PC-9 (cell line): ENCODE measurements at places on chromosomes 3 and 15.

DNA sequence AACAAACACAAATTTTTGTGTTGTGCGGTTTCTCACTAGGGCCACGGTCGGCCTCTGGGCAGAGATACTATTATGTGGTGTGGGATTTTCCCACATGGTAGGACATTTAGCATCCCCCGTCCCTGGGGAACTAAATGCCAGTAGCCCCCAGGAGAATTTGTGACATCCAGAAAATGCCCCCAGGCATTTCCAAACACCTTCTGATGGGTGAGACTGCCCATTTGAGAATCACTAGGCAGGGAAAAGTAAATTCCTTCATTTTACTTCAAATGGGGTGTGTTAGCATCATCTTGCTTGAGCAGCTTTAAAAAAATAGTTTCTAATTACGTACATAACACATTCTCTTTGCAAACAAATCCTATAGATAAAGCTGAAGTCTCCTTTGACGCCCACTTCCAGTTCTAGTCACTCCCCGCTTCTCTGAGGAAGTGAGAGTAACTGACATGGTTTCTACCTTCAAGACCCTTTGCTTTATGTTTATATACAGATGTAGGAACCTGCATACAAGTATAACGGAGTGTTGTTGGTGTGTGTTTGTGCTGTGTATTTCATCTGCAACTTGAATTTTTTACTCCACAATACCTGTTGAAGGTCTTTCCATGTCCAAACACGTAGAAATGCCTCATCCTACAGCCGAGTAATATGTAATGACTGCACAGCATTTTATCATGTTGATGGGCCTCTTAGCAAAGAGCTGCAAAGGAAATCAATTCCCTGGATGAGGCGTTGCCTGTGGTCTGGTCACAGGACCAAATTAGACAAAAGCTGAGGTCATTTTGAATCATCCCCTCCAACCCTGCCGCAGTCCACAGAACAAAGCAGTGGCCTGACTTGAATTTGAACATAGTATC is 31.4 kb upstream of the ZBTB38 start:
- H3K27me3 ChIP-seq, result no peaks in the 10 kb centered on the region
- H3K27ac ChIP-seq, result no peak overlapping the region
- peak; percentile 16 for DNase-seq
- H3K36me3 ChIP-seq, result no peaks in the 10 kb centered on the region
- H3K4me1 ChIP-seq, result peaks cover 26% of the 10 kb centered on the region

- no peak for DNase-seq
- H3K36me3 ChIP-seq, result no peaks in the 10 kb centered on the region
Observed at GRCh38 chr15:49190586-49190985, 20.5 kb downstream of the GALK2 start.

DNA sequence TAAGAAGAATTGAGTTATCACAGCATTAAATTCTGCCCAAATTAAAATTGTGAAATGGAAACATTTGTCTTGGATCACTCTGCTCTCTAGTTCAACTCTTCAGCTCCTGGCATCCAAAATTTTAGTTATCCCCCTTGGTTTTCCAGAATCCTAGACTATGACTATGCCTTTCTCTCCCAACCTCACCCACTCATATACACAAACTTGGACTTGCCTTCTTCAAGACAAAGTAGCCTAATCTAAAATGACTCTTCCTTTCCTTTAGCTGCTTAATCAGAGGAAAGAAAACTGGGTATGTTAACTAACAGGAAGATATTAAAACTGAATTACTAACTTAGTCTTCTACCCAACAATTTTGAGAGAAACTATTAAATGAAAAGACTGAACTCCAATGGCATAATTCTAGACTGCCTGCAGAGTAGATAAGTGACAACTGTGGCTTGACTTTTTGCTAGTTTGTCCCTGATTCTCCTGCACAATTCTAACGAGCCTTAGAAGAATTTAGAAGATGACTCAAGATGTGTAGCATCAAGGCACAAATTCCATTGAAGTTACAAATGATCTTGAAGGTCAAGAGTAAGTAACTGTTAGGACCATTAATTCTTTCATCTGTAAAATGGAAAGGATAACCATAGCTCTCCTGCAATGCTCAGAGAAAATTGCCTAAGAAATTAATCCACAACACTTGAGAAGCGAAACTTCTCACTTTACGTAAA is 5.2 kb upstream of the GOLIM4 start:
- no peaks in the 10 kb centered on the region for H3K36me3 ChIP-seq
- peaks cover 8% of the 10 kb centered on the region for H3K4me1 ChIP-seq
- no peak overlapping the region for H3K4me3 ChIP-seq
- H3K27me3 ChIP-seq, result no peaks in the 10 kb centered on the region
- no peak for DNase-seq

DNA sequence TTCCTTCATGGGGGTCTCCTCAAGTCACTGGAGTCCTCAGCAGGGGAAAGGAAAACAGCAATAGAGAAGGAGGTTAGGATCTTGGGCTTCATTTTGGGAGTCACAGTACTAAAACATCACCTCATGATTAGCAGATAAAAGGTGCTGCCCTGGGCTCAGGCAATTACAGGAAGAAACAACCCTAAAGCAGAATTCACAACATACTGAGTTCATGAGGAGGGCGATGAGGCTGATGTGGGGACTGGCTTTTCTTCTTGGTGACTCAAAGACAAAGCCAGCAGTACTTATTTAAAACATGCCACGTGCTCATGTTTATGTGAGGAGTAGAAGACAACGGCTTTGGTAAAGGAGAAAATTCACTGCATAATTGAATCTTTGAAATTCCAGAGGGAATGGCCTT is 822.3 kb upstream of the CFAP20DC start:
- no peaks in the 10 kb centered on the region for H3K36me3 ChIP-seq
- DNase-seq, result no peak
- no peak overlapping the region for H3K27ac ChIP-seq
- no peaks in the 10 kb centered on the region for H3K27me3 ChIP-seq

DNA sequence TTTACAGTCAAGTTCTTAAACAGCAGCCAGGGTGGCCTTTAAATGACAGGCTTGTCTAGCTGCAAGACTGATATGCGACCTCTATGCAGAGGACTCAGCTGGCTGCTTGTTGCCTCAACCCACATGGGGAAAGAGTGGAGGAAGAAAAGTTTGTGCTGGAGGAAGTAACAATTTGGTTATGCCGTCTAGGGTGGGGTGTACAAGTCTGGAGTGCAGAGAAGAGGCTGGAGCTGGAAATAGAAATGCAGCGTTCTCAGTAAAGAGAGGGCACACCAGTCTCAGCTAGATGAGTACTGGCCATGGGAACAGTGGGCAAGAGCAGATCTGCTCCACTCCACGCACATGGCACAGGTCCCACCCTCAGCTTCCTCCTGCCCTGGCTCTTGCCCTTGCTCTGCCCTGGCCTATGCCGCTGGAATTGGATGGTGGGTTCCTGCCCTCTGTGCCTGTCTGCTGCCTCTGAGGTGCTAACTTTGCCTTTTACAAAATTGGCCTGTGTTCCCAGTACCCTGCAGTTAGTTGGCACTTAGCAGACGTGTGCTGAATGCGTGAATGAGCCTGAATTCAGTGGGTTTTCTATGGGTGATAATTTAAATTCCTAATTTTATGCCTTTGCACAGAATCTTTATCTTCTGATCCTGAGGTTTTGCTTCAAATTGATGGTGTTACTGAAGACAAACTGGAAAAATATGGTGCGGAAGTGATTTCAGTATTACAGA is 59.7 kb upstream of the FURIN start:
- DNase-seq, result no peak
- no peaks in the 10 kb centered on the region for H3K4me1 ChIP-seq
- H3K27ac ChIP-seq, result no peak overlapping the region
- H3K36me3 ChIP-seq, result 0 out of 2 replicates have a peak, but pooled peaks cover 5% of the 10 kb centered on the region

DNA sequence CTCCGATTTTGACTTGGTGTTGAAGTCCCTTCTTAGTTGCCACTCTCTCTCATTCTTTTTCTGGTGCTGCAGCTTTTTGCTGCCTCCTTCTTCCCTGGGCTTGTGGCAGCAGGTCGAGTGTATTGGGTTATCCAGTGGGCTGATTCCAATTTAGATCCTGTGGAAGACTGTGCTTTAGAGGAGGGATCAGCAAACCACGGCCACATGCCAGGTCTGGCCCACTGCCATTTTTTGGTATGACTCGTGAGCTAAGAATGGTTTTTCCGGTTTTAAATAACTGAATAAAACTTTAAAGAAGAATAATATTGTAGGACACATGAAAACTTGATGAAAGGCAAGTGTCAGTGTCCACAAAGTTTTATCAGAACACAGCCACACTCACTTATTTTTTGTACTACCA is 330.5 kb downstream of the ROBO2 start:
- peak; percentile 41 for DNase-seq
- H3K4me1 ChIP-seq, result no peaks in the 10 kb centered on the region
- H3K4me3 ChIP-seq, result no peak overlapping the region
- no peak overlapping the region for H3K27ac ChIP-seq
- no peaks in the 10 kb centered on the region for H3K27me3 ChIP-seq

DNA sequence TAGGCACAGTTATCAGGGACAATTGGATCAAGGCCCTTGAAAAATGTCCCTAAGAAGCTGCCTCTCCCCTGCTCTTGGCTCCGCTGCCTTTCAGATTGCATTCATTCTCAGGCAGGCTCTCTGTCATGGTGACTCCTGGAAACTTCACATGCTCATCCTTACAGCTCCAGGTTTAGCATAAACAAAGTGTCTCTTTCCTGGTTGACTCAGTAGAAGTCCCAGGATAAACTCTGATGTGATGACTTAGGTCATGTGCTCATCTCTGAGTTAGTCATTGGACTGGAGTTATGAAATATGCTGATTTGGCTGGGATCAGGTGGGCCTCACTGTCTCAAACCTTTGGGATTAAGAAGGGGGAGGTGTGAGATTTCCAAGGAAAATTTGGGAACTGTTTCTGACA is 243.8 kb downstream of the ZNF621 start:
- no peaks in the 10 kb centered on the region for H3K4me1 ChIP-seq
- DNase-seq, result no peak
- H3K27ac ChIP-seq, result no peak overlapping the region
- no peaks in the 10 kb centered on the region for H3K27me3 ChIP-seq
- H3K4me3 ChIP-seq, result no peak overlapping the region

GRCh38 chr15:70741677-70742293 is 21.6 kb downstream of the UACA start:
- peak overlapping the region; percentile 67 for H3K27ac ChIP-seq
- H3K36me3 ChIP-seq, result no peaks in the 10 kb centered on the region
- H3K4me1 ChIP-seq, result peaks cover 33% of the 10 kb centered on the region
- DNase-seq, result no peak
- H3K27me3 ChIP-seq, result no peaks in the 10 kb centered on the region

- H3K27me3 ChIP-seq, result no peaks in the 10 kb centered on the region
- H3K27ac ChIP-seq, result no peak overlapping the region
- H3K4me1 ChIP-seq, result no peaks in the 10 kb centered on the region
- H3K36me3 ChIP-seq, result no peaks in the 10 kb centered on the region
- H3K4me3 ChIP-seq, result no peak overlapping the region
- DNase-seq, result no peak
Observed at GRCh38 chr3:7536921-7537320, 676.0 kb downstream of the GRM7 start.

DNA sequence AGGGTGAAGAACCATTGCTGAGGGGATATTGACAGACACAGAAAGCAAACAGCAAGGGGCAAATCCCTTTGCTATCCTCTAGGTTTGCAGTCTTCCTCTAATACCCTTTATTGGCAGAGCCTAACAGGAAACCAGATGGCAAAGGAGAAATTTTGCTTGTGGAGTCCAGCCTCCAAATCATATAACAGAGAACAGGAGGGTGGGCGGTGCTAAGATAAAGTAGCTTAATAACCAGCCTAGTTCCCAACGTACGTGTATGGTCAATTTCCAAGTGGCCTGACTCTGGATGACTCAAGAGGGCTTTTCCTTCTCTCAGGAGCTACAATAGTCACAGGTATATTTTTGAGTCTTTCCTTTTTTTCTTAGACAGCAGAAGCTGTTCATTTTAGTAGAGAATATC is 404.5 kb downstream of the PDCD6IP start:
- no peaks in the 10 kb centered on the region for H3K4me1 ChIP-seq
- no peaks in the 10 kb centered on the region for H3K36me3 ChIP-seq
- no peaks in the 10 kb centered on the region for H3K27me3 ChIP-seq

- H3K4me3 ChIP-seq, result no peak overlapping the region
- no peaks in the 10 kb centered on the region for H3K36me3 ChIP-seq
- H3K4me1 ChIP-seq, result no peaks in the 10 kb centered on the region
- H3K27ac ChIP-seq, result no peak overlapping the region
Observed at GRCh38 chr15:35886765-35887164, 340.8 kb upstream of the DPH6 start.

DNA sequence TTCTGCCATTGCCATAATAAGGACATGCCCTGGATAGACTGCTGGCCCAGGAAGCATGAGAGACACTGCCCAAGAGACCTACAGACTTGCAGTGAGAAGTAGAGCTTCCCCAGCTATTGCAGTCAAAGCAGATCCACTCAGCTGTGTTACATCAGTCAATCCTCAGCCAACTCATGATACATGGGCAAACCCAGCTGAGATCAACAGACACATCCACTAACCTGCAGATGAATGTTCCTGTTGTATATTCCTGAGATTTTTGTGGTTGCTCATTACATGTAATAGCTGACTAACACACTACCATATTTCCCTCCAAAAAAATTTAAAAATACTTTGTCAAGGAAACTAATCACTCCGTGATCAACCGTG is 68.6 kb downstream of the DCLK3 start:
- peaks cover 13% of the 10 kb centered on the region for H3K4me1 ChIP-seq
- no peaks in the 10 kb centered on the region for H3K36me3 ChIP-seq
- H3K4me3 ChIP-seq, result no peak overlapping the region
- DNase-seq, result no peak
- no peaks in the 10 kb centered on the region for H3K27me3 ChIP-seq

DNA sequence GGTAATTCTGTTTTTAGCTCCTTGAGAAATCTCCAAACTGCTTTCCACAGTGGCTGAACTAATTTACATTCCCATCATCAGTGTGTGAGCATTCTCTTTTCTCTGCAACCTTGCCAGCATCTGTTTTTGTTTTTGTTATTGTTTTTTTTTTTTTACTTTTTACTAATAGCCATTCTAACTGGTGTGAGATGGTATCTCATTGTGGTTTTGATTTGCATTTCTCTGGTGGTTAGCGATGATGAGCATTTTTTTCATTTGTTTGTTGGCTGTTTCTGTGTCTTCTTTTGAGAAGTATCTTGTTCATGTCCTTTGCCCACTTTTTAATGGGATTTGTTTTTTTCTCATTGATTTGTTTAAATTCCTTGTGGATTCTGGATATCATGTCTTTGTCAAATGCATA is 129.7 kb upstream of the ABHD17C start:
- 0 out of 2 replicates have a peak, but pooled peaks cover 4% of the 10 kb centered on the region for H3K4me1 ChIP-seq
- no peak for DNase-seq
- no peak overlapping the region for H3K4me3 ChIP-seq
- no peaks in the 10 kb centered on the region for H3K27me3 ChIP-seq

GRCh38 chr3:13459605-13460340 is 20.3 kb upstream of the HDAC11 start:
- H3K36me3 ChIP-seq, result no peaks in the 10 kb centered on the region
- no peaks in the 10 kb centered on the region for H3K4me1 ChIP-seq
- no peak overlapping the region for H3K27ac ChIP-seq
- no peak overlapping the region for H3K4me3 ChIP-seq
- no peaks in the 10 kb centered on the region for H3K27me3 ChIP-seq
- no peak for DNase-seq

- H3K4me3 ChIP-seq, result no peak overlapping the region
- no peaks in the 10 kb centered on the region for H3K36me3 ChIP-seq
- H3K27me3 ChIP-seq, result no peaks in the 10 kb centered on the region
- H3K4me1 ChIP-seq, result no peaks in the 10 kb centered on the region
- no peak overlapping the region for H3K27ac ChIP-seq
- no peak for DNase-seq
Observed at GRCh38 chr3:178255315-178255714, 280.9 kb upstream of the KCNMB2 start.

- H3K27me3 ChIP-seq, result no peaks in the 10 kb centered on the region
- H3K36me3 ChIP-seq, result no peaks in the 10 kb centered on the region
- H3K4me3 ChIP-seq, result no peak overlapping the region
- no peak overlapping the region for H3K27ac ChIP-seq
Observed at GRCh38 chr3:13440204-13440817, 20.2 kb upstream of the NUP210 start.

GRCh38 chr3:190326930-190327329 is 4.7 kb upstream of the CLDN1 start:
- no peaks in the 10 kb centered on the region for H3K27me3 ChIP-seq
- no peaks in the 10 kb centered on the region for H3K36me3 ChIP-seq
- H3K27ac ChIP-seq, result no peak overlapping the region
- H3K4me3 ChIP-seq, result no peak overlapping the region
